ENCODE measurements at places on chromosomes 7 and 10.
A peak's percentile ranks its signal among the peaks of the same experiment; 100 is the strongest.

DNA sequence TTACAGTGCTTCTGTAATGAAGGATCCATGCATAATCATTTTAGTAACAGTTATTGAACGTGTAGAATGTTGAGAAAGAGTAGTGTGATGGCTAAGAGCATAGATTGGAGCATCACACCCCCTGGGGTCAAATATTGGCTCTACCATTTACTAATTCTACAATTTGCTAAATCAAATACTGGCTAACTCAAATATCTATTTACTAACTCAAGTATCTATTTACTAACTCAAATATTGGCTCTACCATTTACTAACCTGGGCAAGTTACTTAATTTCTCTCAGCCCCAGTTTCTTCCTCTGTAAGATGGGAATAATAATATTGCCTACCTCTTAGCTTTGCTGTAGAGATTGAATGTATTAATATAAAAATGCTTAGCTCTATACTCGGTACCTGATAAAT lies 64.0 kb downstream of the CDK14 start:
- no peak for DNase-seq

GRCh38 chr10:93680412-93681047 lies 21.9 kb downstream of the FRA10AC1 start:
- no peak for DNase-seq

DNA sequence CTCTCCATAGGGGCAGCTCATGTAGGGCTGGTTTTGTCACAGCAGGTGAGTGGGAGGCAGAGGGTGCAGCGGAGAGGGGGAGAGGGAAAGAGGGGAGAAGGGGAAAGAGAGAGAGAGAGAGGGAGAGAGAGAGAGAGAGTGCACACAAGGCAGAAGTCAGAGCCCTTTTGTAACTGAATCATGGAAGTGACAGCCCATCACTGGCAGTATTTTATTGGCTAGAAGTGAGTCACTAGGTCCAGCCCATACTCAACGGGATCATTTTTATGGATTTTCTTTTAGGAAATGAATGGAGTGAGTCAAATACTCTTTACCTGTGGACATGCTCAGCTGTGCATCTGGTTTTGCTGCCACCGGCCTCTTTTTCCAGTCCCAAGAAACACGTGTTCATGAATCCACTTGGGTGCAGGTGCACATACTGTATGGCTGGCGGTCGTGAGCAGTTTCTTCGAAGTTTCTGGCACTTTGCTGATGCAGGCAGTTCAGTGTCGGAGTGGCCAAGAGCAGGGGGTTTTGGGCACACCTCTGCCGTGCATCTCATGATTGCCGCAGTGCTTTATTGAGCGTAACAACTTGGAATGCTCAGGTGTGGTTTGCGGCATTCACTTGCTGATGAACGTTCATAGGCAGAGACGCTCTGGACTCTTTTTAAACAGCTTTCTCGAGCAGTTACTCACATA lies 40.3 kb downstream of the DOCK1 start:
- no peak for DNase-seq

DNA sequence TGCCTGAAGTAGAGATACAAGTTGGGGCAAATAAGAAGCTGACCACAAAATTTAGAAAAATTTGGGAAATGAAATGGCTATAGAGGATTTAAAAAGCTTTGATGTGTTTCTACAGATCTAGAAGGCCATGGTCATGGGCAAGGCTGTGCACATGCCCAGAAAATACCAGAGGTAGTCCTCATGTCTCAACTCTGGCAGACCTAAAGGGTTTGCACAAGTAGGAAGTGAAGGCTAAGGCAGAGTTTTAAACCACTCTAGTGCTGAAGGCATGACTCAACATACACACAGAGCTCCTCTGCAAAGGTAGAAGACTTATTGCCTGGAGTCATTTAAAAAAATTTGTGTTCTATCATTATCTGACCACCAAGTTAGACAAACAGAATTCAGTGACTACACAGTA lies 364.6 kb downstream of the CCSER2 start:
- DNase-seq: no peak

GRCh38 chr7:103996017-103996551 lies 6.6 kb upstream of the RELN start:
- no peak for DNase-seq

DNA sequence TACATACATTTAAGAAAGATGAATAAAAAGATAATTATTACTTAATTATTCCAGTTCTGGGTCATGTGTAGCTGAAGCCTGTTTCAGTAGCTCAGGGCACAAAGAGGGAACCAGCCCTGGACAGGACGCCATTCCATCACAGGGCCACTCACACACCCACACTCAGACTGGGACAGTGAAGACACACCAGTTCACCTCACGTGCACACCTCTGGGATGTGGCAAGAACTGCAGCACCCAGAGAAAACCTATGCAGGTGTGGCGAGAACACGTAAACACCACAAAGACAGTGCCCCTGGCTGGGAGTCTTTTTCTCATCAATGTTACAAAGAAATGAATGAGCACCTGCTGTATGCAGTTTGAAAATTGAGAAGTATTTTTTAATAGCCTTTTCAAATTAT lies 1.6 kb upstream of the IDI1 start:
- DNase-seq: no peak

DNA sequence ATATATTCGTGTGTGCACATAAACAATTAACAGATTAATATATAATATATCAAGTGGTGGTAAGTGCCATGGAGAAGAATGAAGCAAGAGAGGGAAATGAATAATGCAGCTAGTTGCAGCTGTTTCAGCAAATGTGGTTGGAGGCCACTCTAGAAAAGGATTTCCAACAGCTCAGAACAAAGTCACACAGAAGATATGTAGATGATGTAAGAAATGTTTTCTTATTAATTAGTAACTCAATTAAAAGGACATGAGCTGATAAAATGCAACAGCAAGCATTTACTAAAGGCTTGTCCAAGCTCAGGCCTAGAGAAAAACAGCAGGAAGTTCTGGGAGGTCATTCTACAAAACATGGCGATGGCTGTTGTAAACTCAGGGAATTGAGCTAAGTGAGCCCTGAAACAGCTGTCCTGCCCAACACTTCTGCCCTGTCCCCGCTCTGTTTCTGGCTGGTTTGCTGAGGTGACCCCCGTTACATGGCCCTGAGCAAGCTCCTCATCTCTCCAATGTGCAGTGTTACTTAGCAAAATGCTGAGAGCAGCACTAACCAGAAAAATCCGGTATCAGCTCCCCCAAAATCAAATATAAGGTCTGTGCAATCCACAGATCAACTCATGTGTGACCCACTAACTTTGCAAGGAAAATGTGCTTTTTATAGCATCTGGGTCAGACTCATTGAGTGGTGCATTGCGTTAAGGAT lies 23.4 kb upstream of the C10orf67 start:
- DNase-seq: no peak

GRCh38 chr7:150580638-150581394 lies 13.6 kb downstream of the GIMAP4 start:
- DNase-seq: no peak

DNA sequence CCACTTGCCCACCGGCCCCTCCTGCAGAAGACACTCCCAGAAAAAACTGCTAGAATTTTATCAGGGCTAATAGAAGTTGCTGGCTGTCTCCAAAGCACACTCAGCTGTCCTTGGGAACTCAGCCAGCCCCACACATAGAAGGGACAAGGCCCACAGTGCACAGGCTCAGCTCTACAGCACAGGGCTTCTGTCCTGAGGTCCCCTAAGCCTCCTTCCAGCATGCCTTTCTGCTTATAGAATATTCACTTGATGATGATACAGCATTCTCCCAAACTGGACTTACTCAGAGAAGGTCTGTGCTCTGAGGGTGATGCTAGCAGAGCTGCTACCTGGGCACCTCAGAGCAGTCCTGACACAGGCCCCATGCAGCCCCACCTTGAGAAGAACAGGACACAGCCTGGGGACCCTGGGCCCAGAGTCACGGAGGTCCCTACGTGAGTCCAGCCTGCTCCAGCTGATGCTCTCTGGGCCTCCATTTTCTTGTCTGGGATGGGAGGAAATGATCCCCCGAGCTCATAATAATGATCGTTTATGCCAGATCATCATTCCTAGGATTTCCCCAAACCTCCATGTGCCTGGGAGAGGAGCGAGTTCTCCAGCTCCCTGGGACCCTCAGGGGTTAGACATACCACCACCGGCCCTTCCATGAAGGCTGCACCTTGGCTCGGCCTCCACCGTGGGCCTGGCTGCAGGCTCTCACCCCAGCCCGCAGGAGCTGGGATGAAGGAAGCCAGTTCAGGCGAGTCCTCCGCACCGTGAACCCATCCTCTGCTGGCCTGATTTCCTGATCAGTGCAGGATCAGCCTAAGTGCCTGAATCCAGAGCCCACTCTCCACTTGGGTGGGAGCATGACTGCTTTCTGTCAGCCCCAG lies 145.6 kb downstream of the ZNF248 start:
- DNase-seq: no peak

GRCh38 chr7:92835851-92836488 lies 403 bp downstream of the CDK6 start:
- DNase-seq: peak; percentile 69

DNA sequence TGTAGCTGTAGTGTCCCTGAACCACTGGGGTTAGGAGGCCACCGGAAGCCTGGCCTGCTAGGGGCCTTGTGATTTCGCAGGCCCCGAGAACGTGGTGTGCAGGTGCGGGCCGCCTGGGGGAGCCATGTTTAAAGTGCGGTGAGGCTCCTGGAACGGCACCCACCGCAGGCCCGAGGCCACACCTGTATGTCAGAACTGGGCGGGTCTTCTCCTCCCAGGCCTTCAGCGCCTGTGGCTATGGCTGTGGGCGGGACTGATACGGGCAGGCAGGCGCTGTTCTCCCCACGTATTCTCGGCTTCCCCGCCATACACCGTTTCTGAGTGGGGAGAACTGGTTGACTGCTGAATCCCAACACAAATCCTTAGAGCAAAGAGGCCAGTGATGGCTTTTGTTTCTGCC lies 74.8 kb downstream of the DNAJB6 start:
- DNase-seq: no peak

DNA sequence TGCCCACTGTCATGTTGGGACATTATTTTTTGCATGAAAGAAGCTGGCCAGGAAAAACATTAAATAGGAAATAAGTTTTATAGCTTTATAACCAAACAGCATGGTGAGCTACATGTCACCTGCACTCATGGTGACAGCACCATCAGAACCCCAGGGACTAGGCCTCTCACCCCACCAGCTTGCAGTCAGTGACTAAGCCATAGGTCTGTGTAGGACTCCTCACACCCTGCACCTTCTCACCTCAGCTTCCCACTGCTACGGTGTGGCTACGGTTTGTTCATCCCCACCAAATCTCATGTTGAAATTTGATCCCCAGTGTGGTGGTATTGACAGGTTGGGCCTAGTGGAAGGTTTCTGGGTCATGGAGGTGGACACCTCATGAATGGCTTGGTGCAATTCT lies 161.3 kb upstream of the VIPR2 start:
- DNase-seq: no peak
